ENCODE measurements at places on chromosomes 1 and 21. TPM values are rescaled to one million over a fixed set of nuclear protein-coding genes. Genes with fewer than 3 reads are reported as not detected.

Gene TNFRSF4
- 0.34 TPM for total RNA-seq

Gene AADACL3
- total RNA-seq: not detected

Gene HMGCL
- total RNA-seq: 27.4 TPM

Gene RHD
- not detected for total RNA-seq

Gene PCP4L1
- not detected for total RNA-seq

Gene NEXN
- total RNA-seq: 8.2 TPM

DNA sequence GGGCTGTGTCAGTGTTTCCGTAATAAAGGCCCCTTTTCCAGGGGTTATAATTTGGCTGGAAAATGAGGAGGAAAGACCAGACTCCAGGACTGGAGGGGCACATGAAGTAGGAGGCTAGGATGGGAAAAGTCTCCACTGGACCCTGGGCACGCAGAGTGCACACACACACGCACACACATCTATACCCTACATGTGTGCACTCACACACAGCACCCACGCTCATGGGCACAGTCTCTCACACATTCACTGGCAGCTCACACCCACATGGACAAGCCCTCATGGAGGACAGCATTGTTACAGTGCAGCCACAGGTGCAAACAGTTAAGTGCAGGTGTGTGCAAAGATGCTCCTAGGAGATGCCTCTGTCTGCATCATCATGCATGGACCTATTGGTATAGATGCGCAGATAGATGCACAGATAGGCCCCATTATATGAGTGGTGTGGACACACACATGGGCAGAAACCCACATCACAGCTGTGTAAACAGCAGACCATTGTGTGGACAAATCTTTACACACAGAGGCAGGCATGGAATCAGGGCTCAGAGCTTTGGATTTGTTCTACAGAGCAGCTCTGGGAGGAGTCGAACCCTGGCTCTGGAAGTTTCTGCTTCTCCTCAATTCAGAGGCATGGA is 9.1 kb upstream of the RUNX3 start:
- peaks cover 6% of the 10 kb centered on the region for H3K4me1 ChIP-seq
- H3K4me3 ChIP-seq: no peak overlapping the region
- no peaks in the 10 kb centered on the region for H3K36me3 ChIP-seq
- no peak overlapping the region for H3K27ac ChIP-seq
- DNase-seq: no peak

DNA sequence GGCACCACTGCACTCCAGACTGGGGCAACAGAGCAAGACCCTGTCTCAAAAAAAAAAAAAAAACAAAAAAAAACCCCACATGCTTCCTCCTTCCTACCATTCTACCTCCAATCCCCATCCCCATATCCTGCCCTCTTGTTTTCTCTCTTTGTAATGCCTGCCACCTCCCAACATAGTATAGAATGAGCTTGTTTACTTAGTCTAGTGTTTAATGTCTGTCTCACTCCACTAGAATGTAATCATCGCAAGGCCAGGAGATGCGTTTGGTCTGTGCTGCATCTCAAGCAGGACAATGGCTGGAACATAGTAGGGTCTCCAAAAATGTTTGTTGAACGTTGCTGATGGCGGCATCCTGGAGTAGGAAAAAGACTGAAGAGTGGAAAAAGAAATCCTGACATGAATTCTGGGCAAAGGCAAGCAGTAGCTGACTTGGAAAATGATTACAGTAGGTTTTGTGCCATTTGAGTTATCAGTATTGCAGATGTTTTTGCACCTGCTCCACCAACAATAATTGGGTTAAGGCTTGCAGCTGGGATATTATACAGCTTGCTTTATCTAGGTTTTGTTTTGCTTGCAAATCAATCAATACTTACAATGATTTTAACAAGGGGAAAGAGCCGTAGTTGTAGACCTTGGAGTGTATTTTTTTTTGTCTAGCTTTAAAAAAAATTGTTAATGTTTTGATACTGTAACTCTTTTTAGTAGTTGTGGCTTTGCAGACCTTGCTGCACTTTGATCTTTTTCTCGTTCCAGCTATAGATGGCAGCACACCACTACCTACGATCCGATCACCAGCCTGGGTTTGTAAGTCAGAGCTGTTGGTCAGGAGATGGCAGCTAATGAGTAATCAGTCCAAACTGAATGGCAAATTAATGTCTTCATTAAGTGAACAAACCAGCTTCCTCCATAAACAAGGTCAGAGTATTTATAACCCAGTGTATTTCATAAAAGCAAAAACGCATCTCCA is 62.4 kb downstream of the BACH1 start:
- no peak overlapping the region for H3K4me3 ChIP-seq
- no peak overlapping the region for H3K27ac ChIP-seq
- H3K27me3 ChIP-seq: no peaks in the 10 kb centered on the region
- peaks cover 4% of the 10 kb centered on the region for H3K4me1 ChIP-seq

GRCh38 chr1:203548892-203549291 is 54.9 kb downstream of the OPTC start:
- H3K4me3 ChIP-seq: no peak overlapping the region
- peaks cover 62% of the 10 kb centered on the region for H3K4me1 ChIP-seq
- H3K27ac ChIP-seq: peak overlapping the region; percentile 92
- no peak for DNase-seq
- no peaks in the 10 kb centered on the region for H3K27me3 ChIP-seq

DNA sequence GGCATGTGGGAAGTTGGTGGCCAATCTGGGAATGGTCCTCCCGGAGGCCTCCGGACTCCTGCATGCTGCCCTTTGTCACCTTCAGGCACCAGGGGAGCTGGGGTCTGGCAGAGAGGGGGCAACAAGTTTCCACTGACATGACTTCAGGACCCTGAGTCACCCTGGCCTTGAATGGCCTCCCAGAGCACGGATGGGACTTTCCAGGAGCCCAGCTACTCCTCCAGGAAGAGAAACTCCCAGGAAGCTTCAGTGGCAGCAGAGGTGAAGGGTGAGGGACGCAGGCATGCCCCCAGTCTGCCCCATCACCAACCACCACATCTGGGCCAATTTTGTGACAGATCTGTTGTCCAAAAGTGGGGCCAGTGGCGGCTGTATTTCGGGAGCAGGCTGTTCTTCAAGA is 55.9 kb upstream of the WASF2 start:
- peaks cover 14% of the 10 kb centered on the region for H3K4me1 ChIP-seq
- no peaks in the 10 kb centered on the region for H3K27me3 ChIP-seq
- H3K4me3 ChIP-seq: no peak overlapping the region
- DNase-seq: no peak
- H3K27ac ChIP-seq: no peak overlapping the region
- H3K36me3 ChIP-seq: peaks cover 13% of the 10 kb centered on the region

DNA sequence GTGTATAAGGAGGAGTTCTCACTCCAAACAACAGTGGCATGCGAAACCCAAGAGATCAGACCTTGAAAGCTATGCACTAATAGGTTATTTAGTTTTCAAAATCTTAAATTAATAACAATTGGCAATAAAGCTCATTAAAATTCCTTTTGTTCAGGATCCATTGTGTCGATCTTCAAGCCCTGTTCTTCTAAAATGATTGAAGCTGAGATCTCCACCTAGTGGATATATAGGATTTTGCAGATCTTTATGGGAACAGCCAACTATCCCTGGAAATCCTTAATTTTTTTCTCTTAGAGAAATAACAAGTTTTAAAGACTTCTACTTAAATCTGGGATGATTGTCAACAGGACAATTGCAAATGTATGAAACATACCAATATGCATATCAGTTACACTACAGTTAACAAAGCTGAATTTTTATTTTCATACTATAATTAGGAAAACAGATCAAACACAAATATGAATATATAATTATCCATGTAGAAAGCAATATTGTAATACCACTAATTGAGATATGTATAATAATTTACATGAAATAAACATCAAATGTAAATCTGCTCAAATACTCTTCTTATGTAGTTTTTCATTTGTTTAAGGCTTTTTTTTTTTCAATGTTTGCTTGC is 43.3 kb downstream of the LRRC53 start:
- peaks cover 35% of the 10 kb centered on the region for H3K27me3 ChIP-seq
- no peak for DNase-seq
- no peaks in the 10 kb centered on the region for H3K36me3 ChIP-seq
- H3K27ac ChIP-seq: no peak overlapping the region
- H3K4me3 ChIP-seq: no peak overlapping the region
- H3K4me1 ChIP-seq: peaks cover 2% of the 10 kb centered on the region

DNA sequence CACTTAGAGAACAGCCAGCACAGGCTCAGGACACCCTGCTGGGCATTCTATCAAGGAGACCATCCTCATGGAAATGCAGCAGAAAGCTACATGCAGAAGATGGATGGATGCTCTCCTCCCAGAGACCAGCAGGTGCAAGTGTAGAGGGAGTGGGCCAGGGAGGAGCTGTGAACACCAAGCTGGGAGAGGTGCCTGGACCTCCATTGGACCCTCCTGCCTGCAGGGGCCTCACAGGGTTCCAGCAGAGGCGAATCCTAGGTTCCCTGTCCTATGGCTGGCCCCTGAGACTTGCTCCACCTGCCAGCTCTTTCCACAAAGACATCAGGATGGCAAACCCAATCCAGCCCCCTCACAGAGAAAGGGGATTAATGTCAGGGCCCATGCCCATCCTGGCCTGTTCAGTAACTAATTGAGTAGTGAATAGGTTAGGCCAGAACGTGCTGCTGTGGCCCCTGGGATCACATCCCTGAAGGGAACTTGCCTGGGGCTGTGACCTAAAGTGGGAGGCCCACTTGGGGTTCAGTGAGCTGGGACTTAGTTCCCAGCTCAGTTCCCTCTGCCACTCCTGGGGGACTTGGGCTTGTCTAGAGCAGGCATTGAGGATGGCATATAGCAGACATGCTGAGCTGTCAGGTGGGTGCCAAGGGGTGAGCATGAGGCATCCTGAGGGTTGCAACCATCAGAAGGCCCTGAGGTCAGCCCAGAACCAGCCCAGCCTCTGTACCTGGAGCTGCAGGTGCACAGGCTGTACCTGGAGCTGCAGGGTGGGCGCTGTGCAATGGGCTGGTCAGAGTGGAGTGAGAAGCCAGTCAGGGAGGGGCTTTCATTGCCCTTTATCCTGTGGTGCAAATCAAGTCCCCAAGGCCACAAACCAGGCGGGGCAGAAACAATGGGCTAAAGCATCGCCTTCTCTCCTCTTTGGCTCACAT is 22.9 kb upstream of the ZNF678 start:
- H3K4me1 ChIP-seq: peaks cover 8% of the 10 kb centered on the region
- H3K36me3 ChIP-seq: peaks cover 7% of the 10 kb centered on the region
- H3K4me3 ChIP-seq: no peak overlapping the region
- DNase-seq: no peak

GRCh38 chr1:158552296-158552695 is 1.9 kb downstream of the OR6Y1 start:
- no peaks in the 10 kb centered on the region for H3K36me3 ChIP-seq
- DNase-seq: no peak
- peaks cover 3% of the 10 kb centered on the region for H3K27me3 ChIP-seq
- no peak overlapping the region for H3K4me3 ChIP-seq
- peaks cover 5% of the 10 kb centered on the region for H3K4me1 ChIP-seq
- H3K27ac ChIP-seq: no peak overlapping the region

DNA sequence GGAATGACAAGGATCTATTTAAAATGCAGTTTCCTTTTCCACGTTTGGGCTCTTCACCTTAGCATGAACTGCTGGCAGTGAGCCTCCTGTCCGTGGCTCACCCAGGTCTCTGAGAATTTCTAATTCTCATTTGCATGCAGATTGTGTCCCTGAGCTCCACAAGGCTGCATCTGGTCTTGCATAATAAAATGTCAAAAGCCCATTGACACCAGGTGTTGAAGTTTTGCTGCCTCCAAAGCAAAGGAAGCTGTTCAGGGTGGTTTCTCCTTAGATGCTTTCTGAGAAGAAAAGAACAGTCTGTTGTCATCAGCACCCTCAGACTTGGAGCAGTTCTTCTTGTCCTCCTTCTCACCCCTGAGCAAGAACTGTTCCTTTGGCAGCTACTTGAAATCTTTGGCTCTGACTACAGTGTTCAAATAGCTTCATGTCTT is 433.1 kb upstream of the KAZN start:
- no peaks in the 10 kb centered on the region for H3K4me1 ChIP-seq
- H3K36me3 ChIP-seq: no peaks in the 10 kb centered on the region
- no peak for DNase-seq

GRCh38 chr1:236151739-236152424 is 9.5 kb downstream of the GPR137B start:
- H3K27me3 ChIP-seq: no peaks in the 10 kb centered on the region
- no peak for DNase-seq
- no peak overlapping the region for H3K4me3 ChIP-seq
- H3K4me1 ChIP-seq: peaks cover 9% of the 10 kb centered on the region
- no peaks in the 10 kb centered on the region for H3K36me3 ChIP-seq
- H3K27ac ChIP-seq: no peak overlapping the region

DNA sequence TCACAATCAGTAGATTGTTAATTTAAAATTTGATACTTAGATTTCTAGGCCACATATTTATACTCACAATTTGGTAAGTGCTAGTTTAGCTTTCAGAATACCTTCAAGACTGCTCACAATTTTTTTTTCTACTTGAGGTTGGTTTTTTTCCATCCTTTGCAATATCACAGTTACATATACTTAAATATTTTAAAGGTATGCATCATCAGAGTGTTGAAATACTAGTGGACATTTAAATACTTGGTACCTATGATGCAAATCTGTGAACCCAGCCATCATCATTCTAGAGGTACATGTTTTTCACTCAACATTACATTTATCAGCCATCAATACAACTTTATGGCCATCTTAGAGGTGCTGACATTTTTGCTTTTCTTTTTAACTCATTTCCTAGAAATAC is 6.2 kb upstream of the LRRC40 start:
- H3K27me3 ChIP-seq: no peaks in the 10 kb centered on the region
- H3K4me1 ChIP-seq: peaks cover 13% of the 10 kb centered on the region
- no peak for DNase-seq
- no peak overlapping the region for H3K27ac ChIP-seq

GRCh38 chr1:109850827-109851226 is 59.8 kb upstream of the CSF1 start:
- peaks cover 13% of the 10 kb centered on the region for H3K4me1 ChIP-seq
- DNase-seq: no peak
- no peak overlapping the region for H3K4me3 ChIP-seq
- H3K27ac ChIP-seq: no peak overlapping the region

DNA sequence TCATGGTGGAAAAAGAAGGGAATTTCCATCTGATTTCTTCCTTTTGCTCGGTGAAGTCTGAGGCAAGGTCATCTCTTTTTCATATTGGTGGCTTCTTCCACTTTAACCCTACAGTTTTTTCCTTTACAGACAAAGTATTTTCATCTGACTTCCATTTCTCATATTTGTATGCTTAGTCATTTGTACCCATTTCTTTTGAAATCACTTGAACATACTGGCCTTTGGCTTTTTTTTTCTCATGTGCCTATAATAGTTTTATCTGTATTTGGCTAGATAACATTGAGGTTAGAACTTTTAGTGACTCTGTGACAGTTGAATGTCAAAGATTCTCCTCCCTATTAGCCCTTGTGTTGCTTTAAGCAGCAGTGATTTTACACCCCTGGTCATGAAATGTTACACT is 27.7 kb downstream of the IL12RB2 start:
- no peak overlapping the region for H3K4me3 ChIP-seq
- no peaks in the 10 kb centered on the region for H3K27me3 ChIP-seq
- H3K27ac ChIP-seq: no peak overlapping the region
- no peak for DNase-seq
- H3K36me3 ChIP-seq: no peaks in the 10 kb centered on the region
